ENCODE measurements at places on chromosomes 2 and 18.

DNA sequence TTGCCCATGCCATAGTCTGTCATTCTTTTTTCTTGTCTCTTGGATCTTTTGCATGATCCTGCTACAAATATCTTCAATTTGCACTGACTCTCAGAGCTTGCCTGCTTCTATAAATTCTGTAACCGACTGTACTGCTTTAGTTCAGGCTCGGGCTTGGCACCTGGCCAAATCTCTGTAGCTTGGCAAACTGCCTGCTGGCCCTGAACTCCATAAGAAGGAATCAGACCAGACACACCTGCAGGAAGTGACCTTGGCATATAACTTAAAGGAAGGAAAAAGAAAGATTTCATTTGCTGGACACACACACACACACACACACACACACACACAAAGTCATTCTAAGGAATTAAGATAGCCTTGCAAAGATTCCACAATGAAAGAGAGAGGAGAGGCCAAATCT lies 291.2 kb upstream of the DDX18 start:
- DNase-seq: no peak

DNA sequence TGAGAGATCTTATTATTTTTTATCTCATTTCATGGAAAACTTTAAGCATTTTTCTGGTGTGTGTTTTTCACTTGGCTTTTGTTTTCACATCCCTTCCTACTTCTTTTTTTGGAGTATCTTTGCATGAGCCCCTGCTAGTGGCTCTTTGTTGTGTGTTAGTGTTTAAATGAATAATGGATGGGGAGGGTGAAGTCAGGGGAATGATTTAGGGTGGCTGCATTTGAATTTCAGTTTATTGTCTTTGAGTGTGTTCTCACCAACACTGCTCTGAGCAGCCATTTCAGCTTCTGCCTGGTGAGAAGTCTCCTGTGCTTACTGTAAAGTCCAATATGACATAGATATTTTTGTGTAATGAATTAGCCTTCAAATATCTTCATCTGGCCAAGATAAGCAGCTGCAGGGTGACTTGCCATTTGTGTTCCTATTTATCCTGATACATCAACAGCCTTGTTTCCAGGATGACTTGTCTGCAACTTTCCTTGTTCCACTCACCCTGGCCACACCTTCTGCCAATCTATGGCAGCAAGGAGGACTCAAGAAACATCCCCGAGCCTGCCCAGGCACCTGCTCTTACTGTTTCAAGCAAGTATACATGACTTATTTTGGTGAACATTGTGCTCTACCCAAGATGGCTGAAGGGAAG lies 182.6 kb downstream of the PDE11A start:
- no peak for DNase-seq

DNA sequence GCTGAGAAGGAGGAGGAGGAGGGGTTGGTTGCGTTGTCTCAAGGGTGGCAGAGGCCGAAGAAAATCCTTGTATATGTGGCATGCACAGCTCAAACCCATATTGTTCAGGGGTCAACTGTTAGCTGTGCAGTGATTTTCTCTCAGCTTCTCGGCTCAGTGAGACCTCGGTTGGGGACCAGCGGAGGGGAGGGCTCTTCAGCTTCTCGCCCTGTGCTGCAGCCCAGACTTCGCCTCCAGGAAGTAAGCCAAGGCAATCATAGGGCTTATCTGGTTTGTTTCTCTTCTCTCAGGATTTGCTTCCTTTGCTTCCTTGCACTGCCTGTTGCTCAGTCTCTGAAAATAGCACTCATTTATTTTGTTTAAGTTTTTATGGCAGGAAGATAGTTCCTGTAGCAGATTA lies 85.5 kb downstream of the SOWAHC start:
- no peak for DNase-seq

GRCh38 chr2:8121022-8121825 lies 560.6 kb upstream of the ID2 start:
- no peak for DNase-seq

DNA sequence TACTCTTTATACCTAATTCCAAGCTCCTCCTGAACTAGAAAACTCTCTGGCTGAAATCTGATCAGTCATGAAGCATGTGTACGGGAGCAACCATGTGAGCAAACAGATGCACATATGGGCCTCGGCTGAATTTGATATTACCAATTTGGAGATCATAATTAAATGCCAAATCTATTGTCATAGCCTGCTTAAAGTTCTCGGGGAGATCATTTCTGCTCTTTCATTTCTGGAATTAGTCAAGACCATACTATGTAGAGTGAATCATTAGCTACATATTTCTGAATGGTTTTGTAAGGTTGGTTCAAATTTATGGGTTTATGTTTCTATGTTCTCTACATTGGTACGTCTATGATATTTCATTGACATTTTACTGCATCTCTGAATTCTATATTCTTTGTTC lies 205.5 kb downstream of the UBE2E3 start:
- no peak for DNase-seq

DNA sequence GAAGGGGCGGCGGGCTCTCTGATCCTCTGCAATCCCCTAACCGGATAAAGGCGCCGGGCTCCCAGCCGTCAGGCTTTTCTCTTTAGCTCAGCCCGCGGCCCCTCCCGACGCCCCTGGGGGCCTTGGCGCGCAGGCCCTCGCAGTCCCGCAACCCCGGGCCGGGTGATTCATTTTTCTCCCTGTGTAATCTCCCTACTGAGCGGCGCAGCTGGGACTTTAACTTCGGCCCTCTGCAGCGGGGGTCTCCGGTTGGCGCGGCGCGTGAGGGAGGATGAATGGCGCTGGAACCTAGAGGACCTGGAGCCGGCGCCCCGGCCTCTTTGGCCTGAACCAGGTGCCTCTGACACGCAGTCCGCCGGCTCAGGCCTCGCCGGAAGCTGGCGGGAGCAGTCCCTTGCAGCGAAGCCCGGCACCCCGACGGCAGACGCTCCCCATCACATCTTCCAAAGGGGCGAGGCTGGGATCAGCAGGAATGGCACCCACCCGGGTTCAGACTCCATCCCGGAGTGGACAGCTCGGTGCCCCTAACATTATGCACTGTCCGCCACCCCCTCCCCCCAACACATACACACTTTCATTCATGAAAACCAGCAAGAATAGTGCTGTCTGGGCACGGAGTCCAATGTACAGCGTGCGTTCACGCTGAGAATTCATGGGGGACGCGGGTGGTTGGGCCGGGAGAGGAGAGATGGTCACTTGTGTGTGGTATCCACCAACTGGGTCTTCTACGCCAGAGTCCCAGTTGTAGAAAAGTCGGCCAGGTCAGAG lies 1.2 kb downstream of the CNGA3 start:
- DNase-seq: no peak

GRCh38 chr2:232447091-232447620 lies 8.8 kb upstream of the ALPI start:
- DNase-seq: no peak

DNA sequence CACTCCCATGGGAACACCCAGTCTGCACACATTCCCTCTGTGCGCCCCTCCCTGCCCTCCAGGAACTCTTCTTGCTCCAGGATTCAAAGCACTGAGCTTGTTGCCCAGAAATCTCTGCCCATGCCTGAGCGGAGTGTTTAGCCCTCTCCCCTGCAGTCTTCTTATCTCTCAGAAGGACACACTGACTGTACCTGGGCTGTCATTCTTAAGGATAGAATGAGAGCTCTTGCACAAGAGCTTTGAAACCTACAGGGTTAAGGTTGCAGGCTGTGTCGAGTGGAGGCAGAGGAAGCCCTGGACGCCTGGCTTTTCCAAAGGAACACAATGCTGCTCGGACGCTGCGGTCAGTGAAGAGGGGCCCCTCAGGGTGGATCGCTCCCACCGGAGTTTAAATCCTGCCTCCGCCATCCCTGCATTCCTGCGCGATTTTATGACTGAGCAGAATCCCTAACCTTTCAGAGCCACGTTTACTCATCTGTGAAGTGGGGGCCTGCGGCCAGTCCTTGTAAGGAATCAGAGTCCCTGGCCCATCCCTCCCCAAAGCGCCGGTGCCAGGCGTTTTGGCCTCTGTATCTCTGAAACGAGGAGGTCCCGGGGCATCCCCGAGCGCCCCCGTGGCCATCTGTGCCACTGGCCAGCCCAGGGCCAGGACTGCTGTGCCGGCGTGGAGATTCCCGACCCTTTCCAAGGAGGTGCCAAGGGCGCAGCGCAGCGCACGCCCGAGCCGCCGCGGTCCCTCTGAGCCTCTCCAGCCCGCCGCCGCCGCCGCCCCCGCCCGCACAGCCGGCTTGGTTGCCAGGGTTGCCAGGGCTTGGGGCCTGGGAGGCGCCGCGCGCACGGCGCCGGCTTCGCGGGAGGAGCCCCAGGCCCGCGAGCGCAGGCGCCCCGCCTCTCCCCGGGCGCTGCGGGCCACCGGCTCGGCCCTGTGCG lies 58.9 kb downstream of the FAM168B start:
- peak; percentile 16 for DNase-seq

GRCh38 chr2:122681626-122682025 lies 926.2 kb downstream of the TSN start:
- no peak for DNase-seq

DNA sequence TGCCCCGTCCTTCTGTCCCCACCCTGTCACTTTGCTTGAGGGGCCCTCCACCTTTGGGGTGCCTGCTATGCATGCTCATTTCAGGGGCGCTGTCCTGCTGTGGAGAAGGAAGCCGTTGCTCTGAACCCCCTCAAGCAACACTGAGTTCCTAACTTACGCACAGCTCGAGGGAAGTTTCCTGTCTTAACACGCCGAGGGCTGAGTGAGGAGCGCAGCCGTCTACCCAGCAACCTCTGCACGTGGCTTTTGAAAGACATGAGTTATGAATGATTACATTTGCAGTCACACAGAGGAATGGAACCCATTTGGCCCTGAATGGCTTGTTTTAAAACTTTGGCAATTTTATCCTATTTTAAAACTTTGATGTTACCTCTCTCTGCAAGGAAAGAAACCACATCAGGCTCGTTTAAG lies 14.0 kb downstream of the RAMP1 start:
- no peak for DNase-seq

DNA sequence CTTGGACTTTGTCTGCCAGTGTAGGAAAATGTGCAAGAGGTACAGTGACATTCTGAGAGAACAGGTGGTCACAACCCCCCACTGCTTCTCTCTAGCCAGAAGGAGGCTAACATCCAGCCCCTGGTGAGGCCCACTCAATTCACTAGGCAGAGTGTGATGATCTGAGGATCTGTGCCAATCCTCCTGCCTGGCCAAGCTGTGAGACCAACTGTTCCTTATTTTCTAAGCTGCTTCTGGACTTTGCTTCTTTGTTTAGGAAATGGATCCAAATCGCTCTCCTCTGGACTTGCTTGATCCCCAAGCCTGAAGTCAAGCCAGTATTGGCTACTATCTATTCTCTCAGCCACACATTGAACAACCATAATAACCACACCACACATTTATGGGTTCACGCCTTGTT lies 202.8 kb downstream of the PIK3C3 start:
- DNase-seq: no peak

GRCh38 chr2:52141076-52141475 lies 1109.1 kb upstream of the NRXN1 start:
- no peak for DNase-seq

DNA sequence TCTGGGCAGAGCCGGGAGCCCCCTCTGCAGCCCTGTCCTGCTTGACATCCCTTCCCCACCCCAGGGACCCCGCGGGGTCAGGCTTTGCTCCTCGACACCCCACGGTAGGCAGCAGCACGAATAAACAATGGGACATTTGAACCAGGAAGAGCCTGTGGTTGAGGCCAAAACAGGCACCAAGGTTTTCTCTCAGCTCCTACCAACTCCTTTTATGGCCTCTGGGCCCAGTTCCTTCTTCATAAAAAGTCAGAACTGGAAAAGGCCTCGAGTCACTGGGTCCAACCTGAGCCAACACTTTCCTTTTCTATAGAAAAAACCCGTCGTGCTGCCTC lies 20.6 kb downstream of the TEX44 start:
- no peak for DNase-seq

DNA sequence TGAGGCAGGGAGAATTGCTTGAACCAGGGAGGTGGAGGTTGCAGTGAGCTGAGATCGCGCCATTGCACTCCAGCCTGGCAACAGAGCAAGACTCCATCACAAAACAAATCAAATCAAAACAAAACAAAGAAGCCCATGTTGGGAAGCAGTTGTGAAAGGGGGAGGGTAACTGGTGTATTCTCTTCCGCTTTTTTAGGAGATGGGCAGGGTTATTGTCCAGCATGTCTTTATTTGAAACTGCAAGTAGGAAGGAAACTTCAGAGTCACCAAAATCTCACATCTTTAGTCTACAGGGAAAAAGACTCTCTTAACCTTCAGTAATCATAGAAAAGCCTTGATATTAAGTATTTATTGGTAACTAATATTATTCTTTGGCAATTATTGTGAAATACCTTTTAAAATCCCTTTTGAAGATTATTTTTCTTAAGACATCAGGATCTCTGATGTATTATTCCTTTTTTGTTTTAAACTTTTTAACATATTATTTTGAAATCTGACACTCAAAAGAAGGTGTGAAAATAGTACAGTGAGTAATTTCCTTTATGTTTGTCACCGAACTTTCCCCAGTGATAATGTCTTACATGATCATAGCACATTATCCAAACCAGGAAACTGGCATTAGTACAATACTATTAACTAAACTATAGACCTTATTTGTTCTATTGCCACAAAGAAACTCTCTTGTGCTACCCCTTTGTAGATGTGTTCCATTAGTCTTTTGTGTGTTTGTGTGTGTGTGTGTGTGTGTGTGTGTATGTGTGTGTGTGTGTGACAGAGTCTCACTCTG lies 84.3 kb upstream of the LTBP1 start:
- no peak for DNase-seq

DNA sequence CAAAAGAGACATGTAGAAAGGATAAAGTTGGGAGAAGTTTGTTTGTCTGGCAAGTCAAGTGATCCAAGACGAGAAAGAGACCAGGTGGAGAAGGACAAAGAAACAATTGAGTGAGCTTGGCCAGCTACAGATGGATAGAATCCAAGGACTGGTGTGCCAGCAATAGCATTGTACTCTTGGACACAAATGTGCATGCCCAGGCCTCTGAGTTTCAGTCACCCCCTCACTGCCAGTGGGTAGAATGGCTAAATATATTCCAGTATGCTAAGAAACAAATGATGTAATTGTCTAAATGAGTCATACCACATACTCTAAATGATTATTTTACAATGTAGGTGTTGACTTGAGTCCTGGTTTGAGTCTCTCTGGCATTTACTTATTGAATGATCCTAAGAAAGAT lies 881.3 kb downstream of the LRRTM4 start:
- DNase-seq: no peak

GRCh38 chr2:37476411-37476810 lies 132.0 kb downstream of the QPCT start:
- DNase-seq: no peak

- DNase-seq: no peak
These were observed 28.3 kb upstream of the ASAP2 start for GRCh38 chr2:9178110-9178903.

- DNase-seq: no peak
These were observed 801.3 kb downstream of the ERBB4 start for GRCh38 chr2:211737282-211737681.

DNA sequence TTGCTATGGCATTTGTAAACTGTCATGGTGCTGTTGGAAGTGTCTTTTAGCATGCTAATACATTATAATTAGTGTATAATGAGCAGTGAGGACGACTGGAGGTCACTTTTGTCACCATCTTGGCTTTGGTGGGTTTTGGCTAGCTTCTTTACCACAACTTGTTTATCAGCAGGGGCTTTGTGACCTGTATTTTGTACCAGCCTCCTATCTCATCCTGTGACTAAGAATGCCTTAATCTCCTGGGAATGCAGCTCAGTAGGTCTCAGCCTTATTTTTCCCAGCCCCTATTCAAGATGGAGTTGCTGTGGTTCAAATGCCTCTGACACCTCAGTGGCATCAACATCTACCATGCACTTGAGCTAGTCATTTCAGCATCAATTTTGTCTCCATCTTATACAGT lies 29.7 kb downstream of the LYPD6 start:
- no peak for DNase-seq
